Lower lobe of right lung (tissue), 2 donors: ENCODE measurements at places on chromosomes 12 and 14. TPM values are rescaled to one million over a fixed set of nuclear protein-coding genes. Genes with fewer than 3 reads are reported as not detected.
A peak's percentile ranks its signal among the peaks of the same experiment; 100 is the strongest.

Gene PMCH
- total RNA-seq = not detected

- no peaks in the 10 kb centered on the region for H3K27me3 ChIP-seq
- no peak overlapping the region for H3K27ac ChIP-seq
- no peaks in the 10 kb centered on the region for H3K36me3 ChIP-seq
- H3K4me3 ChIP-seq = no peak overlapping the region
- DNase-seq = no peak
Observed at GRCh38 chr14:33332497-33332896, 393.8 kb downstream of the NPAS3 start.

- H3K27ac ChIP-seq = no peak overlapping the region
- DNase-seq = no peak
- no peaks in the 10 kb centered on the region for H3K36me3 ChIP-seq
- H3K27me3 ChIP-seq = no peaks in the 10 kb centered on the region
- no peak overlapping the region for H3K4me3 ChIP-seq
- H3K4me1 ChIP-seq = no peaks in the 10 kb centered on the region
Observed at GRCh38 chr12:26203167-26203780, 7.9 kb downstream of the SSPN start.

DNA sequence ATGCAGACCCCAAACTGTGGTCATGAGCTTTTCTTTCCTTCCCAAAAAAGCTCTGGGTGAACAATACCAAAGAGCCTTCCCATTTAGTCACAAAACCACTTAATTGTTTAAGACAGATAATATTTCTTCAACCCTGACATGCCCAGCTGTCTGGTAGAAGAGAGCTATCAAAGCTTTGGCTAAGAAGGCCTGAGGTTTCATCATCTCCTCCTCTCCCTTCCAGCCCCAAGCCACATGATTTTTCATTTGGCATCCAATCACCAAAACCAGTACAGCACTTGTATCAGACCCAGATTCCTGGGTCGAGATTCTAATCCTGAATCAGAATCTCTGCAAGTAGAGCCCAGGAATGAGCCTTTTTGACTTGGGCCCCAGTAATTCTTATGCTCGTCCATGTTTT, 199.6 kb upstream of the TMEM260 start:
- H3K4me1 ChIP-seq = peaks cover 21% of the 10 kb centered on the region
- H3K27me3 ChIP-seq = no peaks in the 10 kb centered on the region
- no peak overlapping the region for H3K27ac ChIP-seq
- H3K4me3 ChIP-seq = no peak overlapping the region
- DNase-seq = no peak
- H3K36me3 ChIP-seq = no peaks in the 10 kb centered on the region

Gene OVCH1
- 3.2 TPM for total RNA-seq

- no peaks in the 10 kb centered on the region for H3K36me3 ChIP-seq
- DNase-seq = no peak
- no peak overlapping the region for H3K27ac ChIP-seq
- H3K4me3 ChIP-seq = no peak overlapping the region
Observed at GRCh38 chr12:97336900-97337751, 125.5 kb upstream of the RMST start.

DNA sequence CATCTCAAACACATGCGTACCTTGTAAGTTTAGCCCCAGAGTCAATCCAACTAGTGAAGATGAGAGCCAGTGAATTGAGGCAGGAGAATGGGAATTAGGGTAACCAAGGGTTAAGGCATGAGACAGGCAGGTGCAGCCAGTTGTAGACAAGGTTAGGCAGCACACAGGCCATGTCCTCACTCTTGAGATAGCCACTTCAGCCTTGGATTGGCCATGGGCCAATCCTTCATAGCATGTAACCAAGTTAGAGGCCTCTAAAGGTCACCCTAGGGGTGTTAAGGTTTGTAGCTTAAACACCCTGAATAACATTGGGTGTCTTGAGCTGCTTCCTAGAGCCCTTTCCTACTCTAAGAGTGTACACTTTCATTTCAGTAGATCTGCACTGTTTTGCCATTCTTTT, 208.2 kb upstream of the RBM19 start:
- H3K27ac ChIP-seq = no peak overlapping the region
- no peaks in the 10 kb centered on the region for H3K36me3 ChIP-seq
- no peaks in the 10 kb centered on the region for H3K27me3 ChIP-seq
- no peak overlapping the region for H3K4me3 ChIP-seq
- DNase-seq = no peak

Gene OR9K2
- total RNA-seq = not detected

Gene LALBA
- not detected for total RNA-seq

DNA sequence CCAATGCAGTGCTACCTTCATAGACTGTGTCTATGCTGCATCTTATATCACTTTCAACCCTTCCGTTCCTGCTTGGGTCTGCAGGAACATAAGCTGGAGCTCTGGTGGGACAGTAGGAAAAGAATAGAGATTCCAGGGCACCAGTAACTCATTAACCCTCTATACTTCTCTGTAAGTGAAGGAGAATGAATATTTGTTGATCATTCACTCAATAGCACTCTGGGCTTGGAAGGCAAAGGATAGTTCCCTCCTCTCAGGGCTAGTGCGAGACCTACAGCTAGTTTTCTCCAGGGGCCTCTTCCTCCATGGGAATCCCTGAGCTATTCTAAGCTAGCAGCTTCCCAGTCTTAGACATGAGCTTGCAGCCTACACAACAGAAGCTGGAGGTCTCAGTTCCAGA, 84.7 kb downstream of the BMP4 start:
- H3K27me3 ChIP-seq = no peaks in the 10 kb centered on the region
- peaks cover 8% of the 10 kb centered on the region for H3K4me1 ChIP-seq
- no peak overlapping the region for H3K27ac ChIP-seq
- H3K4me3 ChIP-seq = no peak overlapping the region

DNA sequence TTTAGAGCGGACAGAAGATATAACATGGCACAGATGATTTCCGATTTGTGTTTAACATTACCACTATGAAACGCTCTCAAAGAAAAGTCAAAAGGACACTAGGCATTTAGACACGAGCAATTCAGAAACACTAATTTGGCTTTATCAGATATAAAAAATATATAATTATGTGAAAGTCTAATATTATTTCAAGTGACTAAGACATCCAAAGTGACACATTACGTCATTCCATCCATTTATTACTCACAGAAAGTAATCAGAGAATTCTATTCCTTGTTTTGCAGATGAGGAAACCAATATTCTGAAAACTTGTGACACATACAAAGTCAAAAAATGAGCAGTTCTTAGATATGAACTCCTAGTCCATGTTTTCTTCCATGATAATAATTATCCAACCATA, 250.8 kb upstream of the USP15 start:
- no peaks in the 10 kb centered on the region for H3K27me3 ChIP-seq
- no peaks in the 10 kb centered on the region for H3K36me3 ChIP-seq
- no peak overlapping the region for H3K4me3 ChIP-seq

Gene SLC6A13
- 5.0 TPM for total RNA-seq

GRCh38 chr12:96219700-96220206, 25.6 kb downstream of the ELK3 start:
- H3K4me1 ChIP-seq = peaks cover 51% of the 10 kb centered on the region
- no peaks in the 10 kb centered on the region for H3K36me3 ChIP-seq
- DNase-seq = peak; percentile 87
- H3K27ac ChIP-seq = peak overlapping the region; percentile 71
- no peaks in the 10 kb centered on the region for H3K27me3 ChIP-seq
- H3K4me3 ChIP-seq = no peak overlapping the region

Gene NEDD1
- total RNA-seq = 17.7 TPM

DNA sequence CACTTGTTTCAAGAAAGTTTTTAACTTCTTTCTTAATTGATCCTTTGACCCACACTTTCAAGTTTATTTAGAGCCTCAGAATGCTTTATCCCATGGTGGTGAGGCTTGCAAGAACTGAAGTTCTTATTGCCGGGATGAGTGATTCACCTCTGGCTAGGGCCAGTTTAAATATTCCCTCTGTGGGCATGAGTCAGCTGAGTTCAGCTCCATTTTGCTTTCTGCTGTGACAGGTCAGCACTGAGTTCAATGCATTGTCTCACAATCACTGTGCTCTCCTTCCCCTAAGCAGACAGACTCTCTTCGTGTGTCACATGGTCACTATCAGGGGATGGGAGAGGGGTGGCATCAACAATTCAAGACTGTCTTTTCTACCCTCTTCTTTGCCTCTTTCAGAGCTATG, 514.6 kb upstream of the FBXO33 start:
- H3K27me3 ChIP-seq = no peaks in the 10 kb centered on the region
- DNase-seq = no peak
- no peaks in the 10 kb centered on the region for H3K4me1 ChIP-seq
- no peak overlapping the region for H3K4me3 ChIP-seq

DNA sequence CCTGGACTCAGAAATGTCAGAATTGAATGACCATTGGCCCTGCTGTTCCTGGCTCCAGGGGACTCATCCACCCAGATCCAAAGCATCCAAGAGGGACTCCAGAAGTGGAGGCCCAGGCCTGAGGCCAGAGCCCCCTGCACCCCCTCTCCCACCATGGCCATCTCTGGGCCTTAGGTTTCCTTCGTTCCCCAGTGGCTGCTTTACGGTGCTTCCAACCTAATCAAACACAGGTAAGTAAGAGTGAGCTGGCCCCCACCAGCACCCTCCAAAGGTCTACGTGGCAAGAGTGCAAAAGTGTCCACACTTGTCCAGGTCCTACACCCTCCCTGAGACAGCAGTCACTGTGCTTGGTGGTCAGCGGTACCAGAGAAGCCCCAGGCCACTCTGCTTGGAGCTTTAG, 139.0 kb downstream of the DPF3 start:
- no peak for DNase-seq
- no peaks in the 10 kb centered on the region for H3K4me1 ChIP-seq
- H3K36me3 ChIP-seq = no peaks in the 10 kb centered on the region

GRCh38 chr12:104285740-104286515, 17.6 kb upstream of the EID3 start:
- H3K4me3 ChIP-seq = peak overlapping the region; percentile 82
- peak overlapping the region; percentile 93 for H3K27ac ChIP-seq
- peaks cover 37% of the 10 kb centered on the region for H3K4me1 ChIP-seq
- H3K27me3 ChIP-seq = no peaks in the 10 kb centered on the region
- peak; percentile 68 for DNase-seq
